ENCODE measurements at places on chromosomes 2 and 18.

DNA sequence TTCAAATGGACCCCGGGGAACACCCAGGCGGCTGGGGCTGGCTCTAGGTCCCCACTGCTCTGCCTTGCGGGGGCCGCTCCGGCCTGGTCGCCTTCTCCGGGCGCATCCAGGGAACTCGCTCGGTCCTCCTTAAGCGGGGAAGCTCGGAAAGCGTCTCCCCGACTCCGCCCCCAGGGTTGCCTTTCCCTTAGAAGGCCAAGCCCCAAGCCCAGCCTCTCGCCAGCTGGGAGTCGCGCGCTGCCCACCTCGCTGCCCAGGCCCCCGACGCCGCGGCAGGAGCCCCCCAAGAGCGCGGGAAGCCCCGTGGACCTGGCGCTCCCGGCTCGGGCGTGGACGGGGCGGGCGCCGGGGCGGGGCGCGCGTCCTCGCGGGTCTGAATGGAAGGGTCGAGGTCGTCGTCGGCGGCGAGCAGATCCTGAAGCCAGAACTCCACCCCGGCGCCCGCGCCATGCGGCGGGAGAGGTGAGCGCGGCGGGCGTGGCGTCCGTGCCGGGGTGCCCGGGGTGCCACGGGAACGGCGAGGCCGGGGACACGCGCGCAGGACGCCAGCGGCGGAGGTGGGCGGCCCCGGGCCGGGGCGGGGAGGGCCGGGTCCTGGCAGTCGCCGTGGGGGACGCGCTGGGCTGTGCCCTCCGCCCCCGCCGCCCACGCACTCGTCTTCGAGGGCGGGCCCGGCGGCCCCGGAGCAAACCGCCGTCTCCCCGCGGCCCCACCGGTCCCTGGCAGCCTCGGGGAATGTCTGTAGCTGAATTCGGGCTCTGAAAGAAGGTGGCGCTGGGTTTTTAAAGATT, at the start of gene BOK:
BOK (plus strand) TSS at position 214 of the 791 bp plus-strand sequence. CDS start 739 bp downstream, outside the sequence.
- no peak for DNase-seq

DNA sequence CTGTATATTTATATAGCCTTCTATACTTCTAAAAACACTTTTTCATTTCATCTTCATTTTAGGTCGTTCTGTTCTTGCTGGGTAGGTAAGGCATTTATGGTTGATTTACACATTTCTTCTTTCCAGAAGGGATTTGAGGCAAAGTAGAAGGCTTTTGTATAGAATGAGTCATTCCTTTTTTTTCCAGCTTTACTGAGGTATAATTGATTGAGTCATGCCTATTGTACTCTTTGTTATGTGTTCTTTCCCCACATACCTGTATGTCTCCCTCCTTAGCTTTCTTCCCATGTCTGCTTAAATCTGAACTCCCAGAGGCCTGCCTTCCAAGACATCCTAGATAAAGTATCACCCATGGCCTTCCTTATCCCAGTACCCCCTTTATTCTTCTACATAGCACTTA, 4.8 kb upstream of the CDC42EP3 start:
- no peak for DNase-seq

DNA sequence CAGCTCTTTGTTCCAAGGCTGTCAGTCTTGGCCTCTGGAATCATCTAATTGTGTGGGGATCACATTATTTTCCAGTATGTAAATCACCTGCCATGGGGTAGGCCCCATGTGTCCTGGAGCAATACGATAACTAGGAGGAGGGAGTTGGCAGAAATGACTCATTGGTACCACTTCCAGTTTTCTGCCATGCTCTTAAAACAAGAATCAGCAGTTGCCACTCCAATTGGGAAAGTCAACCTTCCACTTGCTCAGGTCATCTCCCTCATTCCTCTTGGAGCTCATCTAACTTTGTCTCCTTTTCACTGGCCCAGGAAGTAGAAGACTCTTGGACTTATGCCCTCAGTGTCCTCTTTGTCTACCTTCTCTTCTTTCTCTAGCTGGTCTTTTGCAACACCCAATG, 487.0 kb downstream of the SLC4A3 start:
- no peak for DNase-seq

DNA sequence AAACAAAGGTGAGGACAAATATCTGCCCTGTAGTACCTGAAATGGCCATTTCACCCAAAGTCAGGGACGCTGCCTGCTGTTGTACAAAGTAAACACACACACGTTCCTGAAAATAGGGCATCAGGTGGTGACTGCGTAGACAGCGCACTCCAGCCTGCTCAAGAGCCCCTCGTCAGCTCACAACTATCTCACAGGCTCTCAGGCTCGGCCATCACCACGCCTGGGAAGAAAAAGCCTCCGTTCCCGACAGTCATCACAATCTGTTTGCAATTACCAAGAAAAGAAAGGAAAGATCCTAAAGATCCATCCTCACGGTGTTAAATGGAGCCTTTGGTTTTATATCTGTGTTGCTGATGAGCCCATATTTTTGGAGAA, 230.2 kb downstream of the ZNF516 start:
- no peak for DNase-seq

DNA sequence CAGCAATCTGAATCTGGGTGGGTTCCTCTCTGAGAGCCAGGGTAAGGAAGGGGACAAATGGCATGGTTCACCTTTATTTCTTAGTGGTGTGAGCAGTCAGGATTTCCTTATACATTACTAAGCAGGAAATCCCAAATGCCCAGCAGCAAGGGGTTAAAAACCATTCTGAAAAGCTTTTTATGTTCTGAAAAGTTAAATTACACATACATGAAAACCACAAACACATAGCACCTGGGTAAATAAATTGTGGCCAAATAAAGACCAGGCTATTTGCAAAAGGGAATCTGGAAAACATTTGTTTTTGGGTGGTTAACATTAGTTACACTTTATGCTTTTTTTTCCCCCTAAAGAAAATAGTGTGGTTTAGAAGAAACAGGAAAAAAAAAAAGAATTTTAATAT, 156.1 kb downstream of the AGPS start:
- no peak for DNase-seq

GRCh38 chr18:36035253-36035652, 32.1 kb downstream of the RPRD1A start:
- DNase-seq = no peak

DNA sequence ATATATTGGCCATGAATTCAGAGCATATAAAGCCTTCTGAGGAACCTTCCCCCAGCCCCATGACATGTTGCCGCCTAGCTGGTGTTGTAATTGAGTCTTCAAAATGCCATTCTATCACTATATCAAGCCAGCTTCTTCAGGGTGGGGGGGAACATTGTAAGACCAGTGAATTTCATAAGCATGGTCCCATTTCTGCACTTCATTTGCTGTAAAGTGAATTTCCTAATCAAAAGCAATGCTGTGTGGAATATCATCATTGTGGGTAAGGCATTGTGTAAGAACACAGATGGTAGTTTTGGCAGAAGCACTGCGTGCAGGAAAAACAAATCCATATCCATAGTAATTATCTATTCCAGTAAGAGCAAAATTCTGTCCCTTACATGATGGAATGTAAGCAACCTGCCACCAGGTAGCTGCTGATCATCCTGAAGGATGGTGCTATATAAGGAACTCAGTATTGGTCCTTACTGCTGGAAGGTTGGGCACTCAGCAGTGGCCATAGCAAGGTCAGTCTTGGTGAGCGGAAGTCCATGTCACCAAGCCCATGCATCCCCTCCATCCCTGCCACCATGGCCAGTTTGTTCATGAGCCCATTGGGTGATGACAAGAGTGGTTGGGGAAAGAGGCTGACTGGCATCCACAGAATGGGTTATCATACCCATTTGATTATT, 159.4 kb downstream of the COPS8 start:
- DNase-seq = no peak

- no peak for DNase-seq
Measured at GRCh38 chr2:160730296-160730995, 236.8 kb upstream of the RBMS1 start.

All from activated naive CD4-positive, alpha-beta T cell treated with Interleukin-2 at 50 U/mL for 16 hours (primary cell).